Anterior cingulate cortex (tissue), 58 donors: ENCODE measurements at places on chromosomes 5 and 9.

DNA sequence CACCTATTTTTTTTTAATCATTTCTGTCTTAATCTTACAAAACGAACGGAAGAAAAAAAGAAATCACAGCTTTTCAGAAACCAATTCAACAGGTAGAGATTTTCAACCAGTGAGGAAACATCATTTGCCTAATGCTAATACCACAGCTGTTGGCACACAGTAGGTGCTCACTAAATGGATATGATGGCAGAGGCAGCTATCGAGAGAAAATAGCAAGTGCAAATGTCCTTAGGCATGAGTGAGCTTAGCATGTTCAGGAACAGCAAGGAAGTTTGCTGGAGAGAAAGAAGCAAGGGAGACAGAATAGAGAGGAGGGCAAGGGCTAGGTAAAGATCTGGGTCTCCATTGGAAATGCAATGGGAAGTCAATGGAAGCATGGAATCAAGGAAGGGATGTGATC is 49.2 kb downstream of the CEMIP2 start:
- no peak for DNase-seq

DNA sequence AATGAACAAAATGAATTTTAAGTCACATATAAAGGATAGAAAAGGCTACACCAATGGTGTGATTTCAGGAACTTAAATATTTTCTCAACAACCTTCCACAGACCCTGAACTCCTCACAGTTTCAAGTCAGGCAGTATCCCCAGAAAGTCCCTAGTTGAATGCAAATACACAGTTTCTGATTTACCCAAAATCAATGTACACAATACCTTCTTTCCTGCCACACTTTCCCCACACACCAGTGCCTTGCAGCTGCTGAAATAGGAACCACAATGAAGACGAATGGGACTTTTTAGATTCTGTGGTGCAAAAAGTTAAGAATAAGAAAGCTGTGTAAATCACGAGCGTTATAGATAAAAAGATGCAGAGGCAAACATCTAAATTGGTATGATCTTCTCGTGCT is 552.4 kb upstream of the MEF2C start:
- DNase-seq: no peak

- DNase-seq: no peak
Observed at GRCh38 chr9:86695910-86696424, 251.3 kb downstream of the GAS1 start.

DNA sequence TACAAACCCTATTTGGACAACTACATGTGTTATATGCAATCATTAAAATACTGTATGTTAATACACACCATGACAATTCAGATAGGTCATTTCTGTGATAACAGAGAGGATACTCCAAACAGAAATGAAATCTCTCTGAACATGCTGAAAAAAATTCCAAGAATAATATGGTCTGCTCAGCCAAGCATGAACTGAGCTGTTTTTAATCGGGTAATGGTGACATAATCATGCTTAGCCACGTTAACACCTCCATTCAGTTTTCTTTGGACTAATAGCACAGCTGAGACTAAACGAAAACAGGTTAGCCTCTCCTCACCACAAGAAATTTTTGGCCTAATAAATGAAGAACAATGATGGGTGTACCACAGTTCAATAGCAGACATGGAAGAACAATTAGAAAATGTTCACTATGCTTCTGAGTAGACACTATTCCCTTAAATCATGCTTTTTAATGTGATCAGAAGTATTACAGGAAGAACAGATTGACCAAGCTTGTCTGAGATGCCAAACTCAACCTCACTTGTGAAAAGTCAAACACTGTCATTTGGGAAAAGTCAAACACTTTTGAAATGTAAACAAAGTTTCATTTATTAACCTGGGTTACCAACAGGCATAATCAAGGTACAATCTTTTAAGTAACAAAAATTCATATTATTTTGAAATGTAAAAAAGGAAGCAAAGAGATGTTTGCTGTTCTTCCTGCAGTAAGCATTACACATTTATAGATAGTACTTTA is 19.4 kb downstream of the RAB14 start:
- no peak for DNase-seq

- no peak for DNase-seq
Observed at GRCh38 chr5:80069251-80069800, 34.2 kb downstream of the THBS4 start.

DNA sequence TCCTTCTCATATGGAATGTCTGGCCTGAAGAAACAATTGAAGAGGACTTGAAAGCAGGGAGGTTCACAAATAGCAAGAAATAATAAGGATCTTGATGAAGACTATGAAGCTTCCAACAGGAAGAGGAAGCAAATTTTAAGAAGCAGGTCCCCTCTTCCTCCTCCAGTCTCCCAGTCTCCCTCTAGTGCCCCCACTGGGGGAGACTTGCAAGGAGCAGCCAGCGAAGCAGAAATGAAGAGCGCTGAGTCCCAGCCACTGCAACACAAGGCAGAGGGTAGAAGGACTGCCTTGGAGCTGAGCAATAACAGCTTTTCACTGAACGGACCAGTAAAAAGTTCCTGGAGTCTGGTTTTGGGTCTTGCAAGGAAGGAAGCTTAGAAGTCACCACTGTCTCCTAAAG is 32.6 kb upstream of the ACO1 start:
- DNase-seq: no peak

DNA sequence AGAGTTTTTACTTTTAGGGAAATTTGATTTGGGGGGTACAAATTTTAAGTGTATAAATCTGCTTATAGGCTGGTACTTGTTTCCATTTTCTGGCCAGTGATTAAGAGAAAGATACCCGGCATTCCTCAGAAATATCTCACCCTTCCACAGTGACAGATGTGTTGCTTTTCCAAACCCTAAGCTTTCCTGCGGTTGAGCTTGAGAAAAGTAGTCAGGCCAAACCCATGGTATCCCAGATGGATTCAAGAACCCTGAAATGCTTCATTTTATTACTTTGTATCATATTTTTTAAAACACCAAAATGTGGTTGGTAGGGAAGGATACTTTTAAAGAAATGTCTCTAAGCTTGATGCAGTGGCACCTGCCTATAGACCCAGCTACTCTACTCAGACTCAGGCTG is 23.5 kb downstream of the SPTAN1 start:
- no peak for DNase-seq

DNA sequence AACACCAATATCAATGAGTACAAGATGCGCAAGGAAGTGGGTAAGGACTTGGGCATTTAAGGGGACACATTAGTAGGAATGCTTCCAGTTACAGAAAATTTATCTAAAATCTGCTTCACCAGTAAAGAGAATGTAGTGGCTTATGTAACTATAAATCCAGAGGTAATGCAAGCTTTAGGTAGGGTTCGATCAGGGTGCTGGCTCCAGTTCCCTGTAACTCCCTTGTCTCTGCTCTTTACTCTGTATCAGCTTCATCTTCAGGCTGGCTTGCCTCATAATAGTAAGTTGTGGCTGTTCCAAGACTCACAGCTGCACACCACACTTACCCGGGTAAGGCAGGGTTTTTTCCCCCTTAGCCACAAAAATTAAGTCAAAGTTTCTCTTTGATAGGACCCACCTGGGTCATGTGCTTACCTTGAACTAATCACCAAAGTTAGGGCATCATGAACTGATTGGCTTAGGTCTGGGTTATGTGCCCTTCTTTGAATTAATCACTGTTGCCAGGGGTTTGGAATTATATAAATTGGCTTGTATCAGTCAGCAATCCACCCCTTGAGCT is 35.5 kb downstream of the ARHGEF37 start:
- DNase-seq: no peak

- DNase-seq: no peak
Observed at GRCh38 chr9:84315278-84315877, 25.2 kb downstream of the SLC28A3 start.

GRCh38 chr5:142063376-142063775 is 45.2 kb upstream of the NDFIP1 start:
- DNase-seq: no peak

- no peak for DNase-seq
Observed at GRCh38 chr9:71690689-71691435, 77.5 kb downstream of the CEMIP2 start.

DNA sequence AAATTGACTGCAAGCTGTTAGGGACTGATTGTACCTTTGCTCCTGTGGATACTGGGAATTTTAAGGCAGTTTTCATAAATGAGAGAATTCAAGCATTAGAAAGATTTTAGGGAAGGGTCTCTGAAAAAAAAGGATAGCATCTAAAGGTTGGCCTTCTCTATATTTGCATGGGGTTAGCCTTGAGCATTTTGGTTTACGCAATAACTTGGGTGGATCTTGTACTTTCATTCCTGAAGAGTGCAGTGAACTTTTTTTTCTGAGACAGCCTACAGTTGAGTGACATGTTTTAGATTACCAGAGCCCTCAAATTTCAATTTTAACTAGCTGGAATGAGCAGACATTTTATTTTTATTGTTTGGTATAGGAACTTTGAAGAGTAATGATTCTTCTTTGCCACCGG is 91.6 kb upstream of the NR3C1 start:
- no peak for DNase-seq

DNA sequence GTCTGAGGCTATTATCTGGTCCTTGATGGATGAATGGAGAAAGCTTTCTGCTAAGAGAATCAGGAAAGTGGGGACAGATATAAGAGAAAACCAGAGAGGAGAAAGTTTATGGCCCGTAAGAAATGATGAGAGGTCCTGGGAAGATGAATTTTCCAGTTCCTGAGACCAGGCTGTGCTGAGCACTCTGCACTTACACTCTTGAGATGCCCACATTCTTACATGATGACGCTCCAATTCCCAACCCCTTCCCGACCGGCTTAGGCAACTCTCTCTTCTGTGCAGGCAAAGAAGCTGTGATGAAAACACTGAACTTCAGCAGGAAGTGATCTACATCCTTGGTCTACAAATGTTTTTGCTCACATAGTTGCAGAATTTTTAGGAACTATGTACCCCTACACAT is 417.0 kb downstream of the ARHGEF28 start:
- DNase-seq: no peak

- DNase-seq: no peak
Observed at GRCh38 chr5:9558319-9558965, 12.6 kb upstream of the SEMA5A start.

DNA sequence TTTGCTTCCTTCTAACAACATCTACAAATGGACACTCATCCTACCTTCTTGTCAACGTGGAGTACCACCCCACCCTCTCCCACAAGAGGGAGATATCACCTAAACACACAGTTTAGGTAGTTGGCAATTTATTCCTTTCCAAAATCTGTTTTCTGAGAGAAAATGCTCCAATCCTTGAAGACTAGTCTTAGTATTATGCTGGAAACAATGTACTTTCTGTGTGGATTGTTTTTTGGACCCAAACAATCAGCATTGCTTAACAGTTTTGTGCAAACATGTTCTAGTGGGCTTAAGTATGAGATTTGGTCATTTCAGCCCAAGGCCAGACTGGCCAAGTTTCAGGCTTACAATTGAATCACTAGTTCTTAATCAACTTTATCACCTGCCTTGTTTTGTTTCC is 359.1 kb downstream of the ARHGEF28 start:
- DNase-seq: no peak

DNA sequence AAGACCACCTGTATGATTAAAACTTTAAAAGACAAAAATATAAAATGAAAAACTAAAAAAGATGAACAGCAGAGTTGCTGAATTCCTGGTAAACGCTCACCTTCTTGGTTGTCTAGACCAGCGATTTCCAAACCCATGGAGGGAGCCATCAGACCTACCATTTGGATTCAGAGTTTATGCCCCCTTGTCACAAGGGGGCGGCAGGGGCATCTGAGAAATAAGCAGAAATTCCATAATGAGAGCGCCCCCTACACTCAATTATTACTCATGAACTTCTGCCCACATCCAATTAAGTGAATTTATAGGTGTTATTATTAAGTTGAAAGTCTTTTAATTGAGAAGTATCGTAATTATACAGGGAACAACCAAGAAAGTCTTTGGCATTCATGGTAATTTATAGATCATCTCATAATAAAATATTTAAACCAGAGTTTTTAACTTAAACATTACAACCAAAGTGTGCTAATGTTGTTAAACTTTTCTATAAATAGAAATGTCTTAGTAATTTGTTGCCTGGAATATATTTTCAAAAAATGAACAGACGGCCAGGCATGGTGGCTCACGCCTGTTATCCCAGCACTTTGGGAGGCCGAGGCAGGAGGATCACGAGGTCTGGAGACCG is 35.2 kb upstream of the SPATA31C2 start:
- DNase-seq: no peak

- no peak for DNase-seq
Observed at GRCh38 chr9:5389109-5389732, 48.5 kb downstream of the PLGRKT start.

GRCh38 chr9:27610622-27611021 is 37.3 kb upstream of the C9orf72 start:
- no peak for DNase-seq

GRCh38 chr5:78500871-78501270 is 140.5 kb downstream of the SCAMP1 start:
- no peak for DNase-seq

- DNase-seq: no peak
Observed at GRCh38 chr9:111839987-111840386, 45.2 kb upstream of the SHOC1 start.

- DNase-seq: no peak
Observed at GRCh38 chr9:752201-752600, 89.3 kb upstream of the DMRT1 start.

DNA sequence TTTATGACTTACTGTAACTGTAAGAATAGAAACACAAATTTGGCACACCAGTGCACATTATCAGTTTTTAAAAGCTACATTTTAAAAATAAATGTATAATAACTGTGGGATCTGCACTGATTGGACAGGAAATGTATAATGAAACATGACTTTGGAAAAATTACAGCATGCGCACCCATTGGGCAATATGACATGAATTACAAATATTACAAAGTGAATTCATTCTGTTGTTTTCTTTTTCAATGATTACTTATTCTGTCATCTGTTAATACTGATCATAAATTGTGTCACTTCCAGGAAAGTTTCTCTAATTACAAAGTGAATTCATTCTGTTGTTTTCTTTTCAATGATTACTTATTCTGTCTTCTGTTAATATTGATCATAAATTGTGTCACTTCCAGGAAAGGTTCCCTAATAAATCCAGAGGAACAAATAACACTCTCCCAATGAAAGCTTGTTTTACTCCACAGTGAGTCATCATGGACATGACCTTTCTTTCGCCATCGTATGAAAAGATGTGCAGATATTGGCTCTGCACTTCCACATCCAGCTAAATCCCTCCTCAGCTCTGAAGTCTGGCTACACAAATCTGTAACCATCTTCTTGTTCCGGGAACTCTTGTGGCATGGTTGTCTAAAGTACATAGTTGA is 297.0 kb upstream of the HAPLN1 start:
- no peak for DNase-seq

DNA sequence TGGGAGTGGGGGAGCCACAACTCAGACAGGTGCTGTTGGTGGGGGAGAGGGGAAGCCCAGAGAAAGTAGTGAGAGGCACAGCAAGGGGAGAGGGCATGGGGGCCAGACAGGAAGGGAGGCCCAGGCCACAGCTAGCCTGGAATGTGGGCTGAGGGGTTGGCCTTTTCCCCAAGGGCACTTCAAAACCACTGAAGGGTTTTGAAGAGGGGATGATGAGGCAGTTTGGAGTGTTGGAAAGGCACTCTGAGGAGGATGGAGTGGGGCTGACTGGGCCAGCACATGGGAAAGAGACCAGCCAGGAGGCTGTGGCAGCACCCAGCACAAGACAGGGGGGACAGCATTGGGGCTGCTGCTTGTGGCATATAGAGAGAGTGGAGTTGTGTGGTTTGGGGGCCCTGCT is 3.8 kb downstream of the PSD2 start:
- DNase-seq: no peak
